ENCODE measurements at places on chromosomes 6 and 20.

- peak; percentile 89 for DNase-seq
- H3K27ac ChIP-seq, result peak overlapping the region; percentile 100
- H3K4me3 ChIP-seq, result peak overlapping the region; percentile 75
- no peaks in the 10 kb centered on the region for H3K4me1 ChIP-seq
Measured at GRCh38 chr20:23349338-23350195, 1.0 kb upstream of the NXT1 start.

DNA sequence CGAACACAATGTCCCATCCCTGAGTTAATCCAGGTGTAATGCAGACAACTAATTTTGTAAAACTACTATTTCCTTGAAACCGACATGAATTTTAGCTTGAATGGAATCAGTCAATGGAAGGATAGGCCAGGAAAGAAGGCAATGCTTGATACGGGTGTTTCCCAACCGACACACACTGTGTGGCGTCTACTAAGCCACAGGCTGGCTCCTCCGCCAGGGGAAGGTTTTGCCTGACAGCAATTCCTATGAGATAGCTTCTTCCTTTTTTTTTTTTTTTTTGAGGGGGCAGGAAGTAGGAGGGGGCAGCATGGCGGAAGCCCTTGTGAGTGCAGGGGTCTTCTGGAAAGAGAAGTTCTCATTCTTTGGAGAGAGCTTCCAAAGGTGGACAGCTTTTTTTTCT is 12.0 kb upstream of the LAMA4 start:
- no peaks in the 10 kb centered on the region for H3K27me3 ChIP-seq
- no peak overlapping the region for H3K4me3 ChIP-seq
- no peaks in the 10 kb centered on the region for H3K4me1 ChIP-seq
- no peak for DNase-seq
- no peaks in the 10 kb centered on the region for H3K36me3 ChIP-seq
- no peak overlapping the region for H3K27ac ChIP-seq

- no peaks in the 10 kb centered on the region for H3K36me3 ChIP-seq
- H3K4me1 ChIP-seq, result peaks cover 6% of the 10 kb centered on the region
- no peaks in the 10 kb centered on the region for H3K27me3 ChIP-seq
- H3K4me3 ChIP-seq, result no peak overlapping the region
- no peak for DNase-seq
- H3K27ac ChIP-seq, result peak overlapping the region; percentile 46
Measured at GRCh38 chr20:39778847-39779604, 816.9 kb downstream of the DHX35 start.

DNA sequence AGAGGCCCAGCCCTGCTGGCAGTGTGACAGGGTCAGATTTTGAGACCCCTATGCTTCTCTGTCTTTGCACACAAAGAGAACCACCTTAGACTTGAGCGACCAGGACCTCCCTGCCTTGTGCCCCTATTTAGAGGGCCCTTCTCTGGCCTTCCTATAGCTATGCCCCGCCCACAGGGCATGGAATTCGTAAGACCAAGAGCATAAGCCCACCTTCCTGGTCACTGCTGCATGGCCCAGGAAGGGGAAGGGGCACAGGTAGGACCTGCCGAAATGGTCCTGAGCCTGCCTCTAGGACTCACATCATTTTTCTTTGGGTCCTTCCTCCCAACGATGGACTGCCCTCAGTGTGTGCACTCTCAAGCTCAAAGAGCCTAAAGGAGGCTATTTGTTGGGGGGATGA is 65.1 kb upstream of the SRSF6 start:
- no peak overlapping the region for H3K4me3 ChIP-seq
- H3K4me1 ChIP-seq, result no peaks in the 10 kb centered on the region
- DNase-seq, result no peak
- H3K27me3 ChIP-seq, result no peaks in the 10 kb centered on the region

All from kidney (tissue), 22 donors.